AG04450 (cell line): ENCODE measurements at places on chromosomes 12 and 14.

DNA sequence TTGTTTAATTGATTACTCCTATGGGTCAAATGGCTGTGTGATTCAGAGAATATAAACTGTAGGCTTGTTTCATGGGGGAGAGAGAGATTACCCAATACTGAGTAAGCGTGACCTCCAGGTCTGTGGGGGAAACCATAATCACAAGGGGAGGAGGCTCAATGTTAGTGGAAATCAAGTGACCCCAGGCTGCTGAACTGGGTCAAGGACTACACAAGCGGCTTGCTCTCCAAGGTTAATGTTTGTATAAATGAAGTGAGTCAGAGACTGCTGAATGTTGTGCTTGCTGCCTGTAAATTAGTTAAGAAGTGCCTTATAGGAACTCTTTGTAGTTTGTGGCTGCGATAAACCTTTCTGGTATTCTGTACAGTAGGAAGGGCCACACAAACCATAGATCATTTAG lies 479.7 kb downstream of the AACS start:
- DNase-seq, result no peak

- no peak for DNase-seq
Measured at GRCh38 chr14:33435911-33436689, 497.4 kb downstream of the NPAS3 start.

DNA sequence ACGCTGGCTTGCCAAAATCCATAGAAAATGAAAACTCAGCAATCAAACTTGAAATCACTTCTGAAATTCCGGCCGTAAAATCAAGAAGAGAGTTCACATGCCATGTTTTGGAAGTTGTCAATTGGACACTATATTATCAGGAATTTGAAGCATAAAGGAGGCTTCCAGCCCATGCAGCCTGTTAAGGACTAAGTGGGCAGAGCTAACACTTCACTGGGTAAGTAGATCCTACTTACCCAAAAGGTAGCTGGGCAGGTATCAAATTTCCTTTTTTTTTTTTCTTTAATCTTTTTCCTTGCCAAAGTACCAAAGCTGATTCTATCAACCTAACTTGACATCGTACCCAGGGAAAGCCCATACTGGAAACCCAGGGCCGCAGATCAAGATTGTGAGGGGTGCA lies 71.5 kb upstream of the ARHGAP5 start:
- no peak for DNase-seq

- no peak for DNase-seq
Measured at GRCh38 chr14:45038256-45038655, 45.7 kb upstream of the PRPF39 start.
